ENCODE measurements at places on chromosomes 7 and 10.

- DNase-seq, result no peak
Observed at GRCh38 chr7:155676052-155676451, 31.6 kb downstream of the RBM33 start.

DNA sequence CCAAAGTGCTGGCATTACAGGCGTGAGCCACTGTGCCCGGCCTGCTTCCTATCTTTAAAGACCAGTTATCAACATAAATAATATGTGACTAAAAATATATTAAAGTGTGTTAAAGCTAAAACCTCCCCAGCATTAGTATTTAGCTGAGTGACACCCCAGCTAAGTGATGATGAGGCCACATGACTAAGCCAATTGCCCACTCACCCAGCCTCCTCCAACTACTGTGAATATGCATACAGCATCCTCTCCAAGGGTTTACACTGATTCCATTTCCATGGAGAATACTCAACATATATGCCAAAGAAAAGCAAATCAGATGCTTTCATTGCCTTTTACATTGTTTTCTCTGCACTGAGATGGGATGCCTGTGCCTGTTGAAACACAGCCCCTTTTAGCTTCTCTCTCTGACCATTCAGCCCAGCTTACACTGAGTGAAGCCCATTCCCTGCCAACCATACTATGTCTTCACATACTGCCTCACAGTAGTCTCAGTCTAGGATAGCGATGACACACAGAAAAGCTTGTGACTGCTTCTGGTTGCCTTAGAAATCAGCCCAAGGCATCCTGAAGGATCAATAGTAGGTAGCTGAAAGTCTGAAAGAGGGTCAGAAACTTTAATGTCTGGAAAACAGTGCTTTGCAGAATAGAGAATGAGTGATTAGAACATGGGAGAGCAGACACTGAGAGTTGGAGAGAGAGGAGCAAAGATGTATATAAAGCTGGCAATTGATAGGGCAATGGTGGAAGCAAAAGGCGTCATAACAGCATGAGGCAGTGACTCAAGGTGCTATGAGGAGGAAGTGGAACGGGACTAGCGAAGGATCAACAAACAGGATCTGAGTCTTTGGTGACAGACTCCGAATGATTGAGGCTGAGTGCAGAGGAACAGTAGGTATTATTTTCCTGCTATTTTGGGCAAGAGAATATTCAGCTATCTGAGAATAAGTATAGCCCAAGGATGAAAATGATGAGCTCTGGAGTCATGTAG, 19.8 kb upstream of the ATE1 start:
- DNase-seq, result no peak

GRCh38 chr7:79593866-79594301, 140.4 kb upstream of the MAGI2 start:
- DNase-seq, result no peak

DNA sequence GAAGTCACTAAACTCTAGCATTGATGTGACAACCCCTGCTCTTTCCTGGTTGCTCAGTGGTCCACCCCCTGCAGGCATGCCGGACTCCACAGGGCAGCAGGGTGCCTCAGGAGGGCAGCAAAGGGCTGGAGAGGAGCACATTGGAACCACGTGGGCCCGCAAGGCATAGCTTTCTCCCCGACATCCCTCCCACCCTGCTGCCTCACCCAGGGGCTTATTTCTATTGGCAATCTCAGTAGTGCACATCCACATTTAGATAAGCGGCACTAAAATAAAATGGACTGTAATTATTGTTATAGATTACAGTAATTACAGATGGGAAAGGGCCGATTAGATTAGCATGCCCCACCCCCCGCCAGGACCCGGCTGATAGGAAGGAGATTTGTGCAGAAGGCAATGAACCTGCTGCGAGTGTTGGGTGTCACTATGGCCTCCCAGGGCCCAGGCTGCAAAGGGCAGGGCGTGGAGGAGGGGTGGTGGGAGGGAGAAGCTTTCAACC, 580.1 kb downstream of the GRID1 start:
- no peak for DNase-seq

Data from adipocyte (in vitro differentiated cells).